ENCODE measurements at places on chromosomes 1 and 21.
A peak's percentile ranks its signal among the peaks of the same experiment; 100 is the strongest.

GRCh38 chr1:51236531-51237350 is 668 bp downstream of the RNF11 start:
- peak; percentile 60 for DNase-seq

GRCh38 chr1:21342961-21343838 is 52.9 kb upstream of the ECE1 start:
- DNase-seq: no peak

DNA sequence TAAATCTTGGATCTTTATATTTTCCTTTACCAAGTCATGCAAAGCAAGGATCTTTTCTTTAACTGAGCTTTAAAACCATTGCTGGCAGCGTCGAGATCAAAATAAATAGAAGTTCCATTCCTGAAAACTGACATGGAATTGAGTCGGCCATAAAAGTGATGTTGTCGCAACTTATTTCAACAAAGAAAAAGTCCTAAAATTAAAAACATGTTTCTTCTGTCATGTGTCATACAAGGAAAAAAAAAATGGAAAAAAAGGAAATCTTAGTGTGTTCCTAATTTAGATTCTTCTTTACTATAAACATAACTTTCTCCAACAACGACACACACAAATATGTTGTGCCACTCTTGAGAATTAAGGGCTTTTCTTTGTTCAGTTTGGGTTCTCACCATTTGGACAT is 34.9 kb downstream of the GREM2 start:
- DNase-seq: no peak

GRCh38 chr21:25243808-25244207 is 363.5 kb downstream of the MRPL39 start:
- DNase-seq: no peak

GRCh38 chr1:106677181-106677580 is 379.3 kb upstream of the PRMT6 start:
- no peak for DNase-seq

DNA sequence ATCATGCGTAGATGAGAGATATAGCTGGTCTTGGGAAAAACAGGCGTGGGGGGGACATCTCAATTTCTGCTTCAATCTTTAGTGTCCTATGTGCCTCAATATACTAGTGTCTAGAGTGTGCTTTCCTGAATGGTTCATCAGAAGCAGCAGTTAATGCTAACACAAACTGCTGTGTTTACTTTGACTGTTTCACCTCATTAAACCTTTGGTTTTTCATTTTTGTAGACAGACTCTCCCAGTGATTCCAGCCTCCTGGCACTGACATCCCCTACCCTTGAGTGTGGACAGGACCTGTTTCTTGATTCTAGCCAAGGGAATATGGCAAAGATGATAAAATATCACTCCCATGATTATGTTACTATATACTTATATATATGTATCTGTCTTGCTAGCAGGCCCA is 37.6 kb downstream of the ZYG11A start:
- DNase-seq: no peak

DNA sequence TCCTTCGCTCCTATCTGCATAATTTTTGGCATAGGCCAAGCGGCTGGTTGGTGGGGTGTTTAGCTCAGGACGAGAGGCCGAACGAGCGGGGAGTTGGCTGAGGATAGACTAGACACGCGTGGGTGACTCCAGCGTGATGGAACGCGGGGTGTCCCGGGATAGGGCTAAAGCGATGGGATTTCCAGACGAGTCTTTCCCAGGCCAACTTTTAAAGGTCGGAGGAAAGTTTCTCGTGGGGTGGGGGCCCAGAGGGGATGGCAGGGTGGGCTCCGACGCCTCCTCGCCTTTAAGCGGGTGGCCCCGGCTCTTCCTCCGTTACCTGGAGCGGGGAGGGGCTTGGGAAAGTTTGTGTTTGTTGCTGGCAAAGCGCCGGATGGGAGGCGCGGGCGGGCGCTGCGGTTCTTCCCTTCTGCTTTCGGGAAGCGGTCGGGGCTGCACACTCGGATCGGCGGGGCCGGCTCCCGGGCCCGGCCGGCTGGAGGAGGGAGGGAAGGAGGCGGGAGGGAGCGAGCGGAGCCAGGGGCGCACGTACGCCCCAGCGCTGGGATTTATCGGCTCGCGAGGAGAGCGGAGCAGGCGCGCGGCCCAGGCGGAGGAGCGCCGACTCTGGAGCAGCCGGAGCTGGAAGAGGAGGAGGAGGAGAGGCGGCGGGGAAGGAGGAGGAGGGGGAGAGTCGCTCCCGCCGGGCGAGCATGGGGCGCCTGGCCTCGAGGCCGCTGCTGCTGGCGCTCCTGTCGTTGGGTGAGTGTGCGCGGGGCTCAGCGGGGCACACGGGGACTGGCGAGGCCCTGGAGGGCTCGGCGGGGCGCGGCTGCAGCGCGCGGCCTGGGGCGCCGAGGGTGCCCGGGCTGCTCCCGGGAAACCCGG is at the start of gene PTGFRN:
Gene PTGFRN (plus strand): TSS at position 405 of the 867 bp plus-strand sequence. CDS start 288 bp downstream, at position 693.
- DNase-seq: no peak

DNA sequence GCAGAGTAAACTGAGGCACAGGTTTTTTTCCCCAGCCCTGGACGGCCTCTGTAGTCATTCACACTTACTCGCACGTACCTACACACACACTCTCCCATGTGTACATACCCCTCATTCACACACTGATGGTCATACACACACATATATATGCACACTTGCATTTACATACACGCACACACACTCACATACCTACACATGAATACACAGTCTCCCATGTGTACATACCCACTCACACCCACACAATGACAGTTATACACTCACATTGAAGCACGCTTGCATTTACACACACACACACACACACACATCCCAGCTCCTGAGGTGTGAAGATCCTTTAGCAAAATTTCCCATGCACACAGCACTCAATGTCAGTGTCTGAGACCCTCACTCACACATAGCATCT is 766 bp upstream of the FAM131C start:
- DNase-seq: no peak

- no peak for DNase-seq
These were observed 74.7 kb downstream of the PSMG1 start for GRCh38 chr21:39108291-39109162.

DNA sequence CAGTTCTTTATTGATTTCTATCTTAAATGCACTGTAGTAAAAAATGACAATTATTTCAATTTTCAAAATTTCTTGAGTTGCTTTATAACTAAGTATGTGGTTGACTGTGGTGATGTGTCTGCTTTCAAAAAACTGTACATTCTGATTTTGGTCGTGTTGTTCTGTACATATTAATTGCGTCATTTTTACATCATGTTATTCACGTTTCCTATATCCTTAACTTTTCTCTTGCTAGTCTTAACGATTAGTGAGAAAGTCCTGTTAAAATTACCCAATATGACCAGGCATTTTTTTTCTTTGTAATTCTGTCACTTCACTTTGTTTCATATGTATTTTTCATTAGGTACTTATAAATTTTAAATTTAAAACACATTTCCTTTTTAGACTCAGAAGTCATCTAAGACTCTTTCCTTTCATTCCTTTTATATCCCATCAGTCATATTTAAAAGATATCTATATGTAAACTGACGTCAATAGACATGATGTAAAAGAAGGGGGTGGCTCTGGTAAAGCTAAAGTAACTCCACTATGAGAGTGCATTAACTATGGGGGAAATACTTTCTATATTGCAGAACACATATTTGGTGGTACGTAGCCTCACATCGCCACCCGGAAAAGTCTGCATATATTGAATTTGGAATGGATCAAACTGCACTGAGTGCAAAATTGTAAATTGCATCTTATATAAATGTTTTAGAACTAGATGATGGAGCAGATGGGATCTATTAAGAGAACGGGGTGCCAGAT is 1.1 kb upstream of the COA6 start:
- DNase-seq: peak; percentile 56

DNA sequence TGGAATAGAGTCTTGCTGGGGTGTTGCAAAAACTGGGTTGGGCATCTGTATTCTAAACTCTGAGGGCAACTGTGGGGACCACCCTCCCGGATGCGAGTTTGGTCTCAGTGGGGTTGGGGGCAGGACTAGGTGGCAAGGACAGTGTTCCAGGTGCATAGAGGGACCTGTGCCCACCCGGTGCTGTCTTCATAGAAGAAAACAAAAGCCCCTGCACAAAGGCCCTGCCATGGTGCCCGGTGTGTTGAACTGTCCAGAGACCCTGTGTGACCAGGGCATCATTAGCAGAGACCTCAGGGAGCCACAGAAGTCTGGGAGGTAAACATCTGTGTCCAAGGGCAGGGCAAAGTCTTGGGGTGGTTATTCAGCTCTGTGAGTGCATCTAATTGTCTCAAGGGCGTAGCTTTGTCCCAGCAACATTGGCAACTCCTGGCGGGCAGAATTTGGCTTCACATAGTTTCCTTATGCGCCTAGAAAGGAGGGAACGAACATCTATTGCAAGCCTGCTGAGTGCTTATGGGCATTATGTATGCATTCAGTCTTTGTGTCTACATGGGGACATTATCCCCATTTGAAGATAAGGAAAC is 72.2 kb upstream of the IFFO2 start:
- DNase-seq: no peak

DNA sequence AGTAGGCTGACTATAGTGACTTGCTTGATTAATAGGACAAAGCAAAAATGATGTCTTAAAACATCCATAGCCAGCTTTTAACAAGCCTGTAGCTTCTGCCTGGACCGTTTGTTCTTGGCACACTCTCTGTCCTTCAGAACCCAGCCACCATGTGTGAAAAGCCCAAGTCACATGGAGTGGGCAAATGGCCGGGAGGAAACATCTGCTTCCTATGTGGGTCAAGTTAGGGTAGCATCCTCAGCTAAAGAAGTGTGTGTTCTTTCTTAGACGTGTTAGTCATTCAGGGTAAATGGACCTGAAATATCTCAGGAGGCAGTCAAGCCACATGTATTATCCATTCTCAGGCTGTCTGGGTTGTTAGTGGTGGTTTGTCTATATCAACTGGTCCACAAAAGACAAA is 23.4 kb downstream of the RD3 start:
- no peak for DNase-seq

DNA sequence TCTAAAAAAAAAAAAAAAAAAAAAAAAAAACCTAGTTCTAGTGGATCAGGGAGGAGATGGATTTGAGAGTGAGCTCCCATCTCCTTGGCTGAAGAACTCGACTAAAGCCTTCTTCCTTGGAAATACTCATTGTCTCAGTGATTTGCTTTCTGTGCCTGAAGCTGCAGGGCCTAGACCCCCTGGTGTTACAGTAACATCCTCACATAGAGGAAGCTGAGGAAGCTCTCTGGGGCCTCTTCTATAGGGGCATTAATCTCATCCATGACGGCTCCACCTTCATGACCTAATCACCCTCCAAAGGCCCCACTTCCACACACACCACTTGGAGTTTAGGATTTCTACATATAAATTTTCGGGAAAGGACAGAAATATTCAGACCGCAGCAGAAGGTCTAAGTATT is 95.9 kb upstream of the ETS2 start:
- DNase-seq: no peak

- no peak for DNase-seq
These were observed 619.0 kb upstream of the CHRM3 start for GRCh38 chr1:238767321-238767720.

- no peak for DNase-seq
These were observed 52.2 kb upstream of the ETS2 start for GRCh38 chr21:38753557-38753971.

DNA sequence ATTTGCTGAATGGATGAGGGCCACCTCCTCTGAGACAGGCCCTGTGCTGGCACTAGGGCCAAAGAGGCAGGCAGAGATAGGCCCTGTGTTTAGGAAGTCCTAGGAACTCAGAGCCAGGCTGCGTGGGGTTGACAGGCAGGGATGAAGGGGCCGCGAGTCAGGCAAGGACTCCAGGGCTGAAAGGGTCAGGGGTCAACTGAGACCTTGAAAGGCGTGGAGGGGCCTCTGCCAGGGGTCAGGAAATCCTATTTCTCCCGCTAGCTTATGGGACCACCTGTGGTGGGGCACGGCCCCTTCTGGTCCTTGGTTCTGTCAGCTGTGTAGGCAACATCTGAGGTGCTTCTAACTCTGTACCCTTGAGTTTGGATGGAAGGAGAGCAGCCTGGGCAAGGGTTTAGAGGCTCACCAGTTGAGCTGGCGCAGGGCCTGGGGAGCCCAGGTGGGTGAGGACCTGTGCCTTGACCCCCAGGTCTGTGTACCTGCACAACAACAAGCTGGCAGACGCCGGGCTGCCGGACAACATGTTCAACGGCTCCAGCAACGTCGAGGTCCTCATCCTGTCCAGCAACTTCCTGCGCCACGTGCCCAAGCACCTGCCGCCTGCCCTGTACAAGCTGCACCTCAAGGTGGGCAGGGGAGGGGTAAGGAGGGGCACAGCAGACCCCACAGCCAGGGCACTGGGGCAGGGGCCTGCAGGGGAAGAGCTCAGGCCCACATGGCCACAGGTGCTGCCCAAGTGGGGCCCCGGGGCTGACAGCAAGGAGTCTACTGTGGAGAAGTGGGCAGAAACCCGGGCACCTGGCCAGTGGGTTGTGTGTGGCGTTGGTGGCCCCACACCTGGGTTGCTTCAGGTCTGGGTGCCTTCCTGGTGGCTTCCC is 14.9 kb downstream of the PODN start:
- DNase-seq: no peak

- DNase-seq: no peak
These were observed 499.0 kb downstream of the RWDD3 start for GRCh38 chr1:95733031-95733430.

- no peak for DNase-seq
These were observed 35.4 kb downstream of the CLCA1 start for GRCh38 chr1:86504137-86504479.

DNA sequence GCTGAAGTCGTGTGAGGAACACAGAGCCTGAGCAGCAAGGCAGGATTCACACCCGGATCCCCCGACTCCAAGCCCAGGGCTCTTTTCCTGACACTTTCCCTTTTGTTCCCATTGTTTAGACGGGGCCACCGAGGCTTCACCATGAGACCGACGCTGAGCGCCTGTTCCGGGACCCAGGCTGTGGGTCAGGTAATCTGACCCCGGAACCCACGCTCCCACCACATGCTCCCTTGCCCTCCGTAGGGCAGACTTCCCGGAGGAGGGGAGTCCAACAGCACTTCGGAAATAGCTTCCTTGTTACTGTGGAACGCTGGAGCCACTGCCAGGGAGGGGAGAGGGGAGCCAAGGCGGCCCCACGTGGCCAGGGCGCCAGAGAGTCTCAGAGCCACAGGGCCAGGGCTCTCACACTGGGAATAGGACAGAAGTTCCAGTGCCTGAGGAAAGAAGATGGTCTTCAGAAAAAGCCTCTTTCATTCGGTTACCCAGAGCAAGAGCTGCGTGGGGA is 18.4 kb downstream of the RUNX3 start:
- DNase-seq: no peak

DNA sequence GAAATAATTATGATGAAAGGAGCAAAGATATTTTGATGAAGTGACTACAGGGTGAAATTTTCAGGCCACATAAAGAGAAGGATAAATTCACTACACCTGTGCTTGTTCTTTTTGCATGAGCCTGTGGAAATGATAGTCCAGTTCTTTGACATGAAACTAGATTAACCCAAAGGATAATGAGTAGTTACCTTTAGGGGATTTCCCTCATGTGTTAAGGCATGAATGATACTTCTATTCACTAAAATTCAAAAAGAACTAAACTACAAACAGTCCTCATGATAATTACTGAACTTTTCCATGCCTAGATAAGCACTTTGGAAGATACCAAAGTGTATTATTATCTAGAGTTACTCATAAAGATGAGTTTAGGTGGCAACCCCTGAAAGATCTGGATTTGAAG is 244.3 kb downstream of the PTPRC start:
- no peak for DNase-seq

All from erythroblast (primary cell).